Activated CD4-positive, alpha-beta T cell treated with anti-CD3 and anti-CD28 coated beads, Interleukin-2, Interleukin-4, amounts not matched to agents 100 ng/mL and 50 ng/mL, durations not matched to agents 16 hours and 8 hours (primary cell): ENCODE measurements at places on chromosomes 4 and X.

- DNase-seq, result no peak
Observed at GRCh38 chrX:21911481-21911880, 29.0 kb upstream of the SMS start.

DNA sequence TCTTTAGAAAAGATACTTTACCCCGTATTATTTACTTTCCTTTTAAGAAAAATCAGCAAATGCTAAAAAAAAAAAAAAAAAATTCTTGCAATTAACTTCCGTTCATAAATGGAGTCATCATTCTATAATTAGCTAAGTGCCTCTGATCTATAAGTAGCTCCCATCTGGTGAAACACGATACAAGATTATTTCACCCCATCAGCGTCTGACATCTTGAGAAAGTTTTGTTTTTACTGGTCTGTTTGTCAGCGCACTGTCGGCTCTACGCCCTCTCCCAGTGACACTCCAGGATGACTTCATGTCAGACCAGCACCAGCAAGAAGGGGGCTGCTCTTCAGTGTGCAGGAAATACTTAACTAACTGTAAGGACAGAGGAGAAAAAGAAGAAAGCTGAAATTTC, 108.3 kb downstream of the AFAP1 start:
- DNase-seq, result peak; percentile 74

GRCh38 chr4:83171436-83172039, 57.0 kb upstream of the PLAC8 start:
- no peak for DNase-seq

- DNase-seq, result no peak
Observed at GRCh38 chrX:63513825-63514568, 162.9 kb upstream of the SPIN4 start.

DNA sequence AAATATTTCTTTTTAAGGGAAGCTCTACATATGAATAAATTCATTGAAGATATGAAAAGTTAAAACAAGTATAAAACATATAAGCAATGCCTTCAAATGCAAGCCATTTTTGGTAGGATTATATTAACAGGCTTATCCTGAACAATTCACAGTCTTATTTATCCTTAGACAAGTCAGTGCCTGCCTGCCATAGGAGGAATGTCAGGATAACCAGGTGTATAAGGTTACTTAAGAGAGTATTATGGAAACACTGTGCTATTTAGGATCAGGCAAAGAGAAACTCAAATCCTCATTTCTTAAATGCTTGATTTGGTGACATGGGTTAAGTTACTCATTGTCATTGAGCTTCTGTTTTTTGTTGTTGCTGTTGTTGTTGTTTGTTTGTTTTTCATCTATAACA, 2029.9 kb upstream of the AGA start:
- DNase-seq, result no peak

DNA sequence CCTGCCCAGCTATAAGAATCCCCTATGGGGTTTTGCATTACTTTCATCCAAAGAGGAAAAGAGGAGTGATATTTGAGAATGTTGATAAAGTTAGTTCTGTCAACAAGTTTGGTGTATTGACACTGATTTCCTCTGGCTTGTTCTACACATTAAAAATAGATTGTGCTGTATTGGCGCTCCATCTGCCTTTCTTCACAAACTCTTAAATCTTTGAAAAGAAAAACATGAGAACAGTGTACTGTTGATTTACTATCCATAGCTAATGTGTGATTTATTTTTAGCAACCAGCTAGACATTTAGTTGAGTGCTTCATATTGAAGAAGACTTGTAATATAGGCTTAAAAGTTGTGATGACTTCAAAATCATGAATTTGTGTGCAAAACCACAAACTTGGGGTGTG, 261.2 kb upstream of the ANKRD50 start:
- DNase-seq, result no peak

DNA sequence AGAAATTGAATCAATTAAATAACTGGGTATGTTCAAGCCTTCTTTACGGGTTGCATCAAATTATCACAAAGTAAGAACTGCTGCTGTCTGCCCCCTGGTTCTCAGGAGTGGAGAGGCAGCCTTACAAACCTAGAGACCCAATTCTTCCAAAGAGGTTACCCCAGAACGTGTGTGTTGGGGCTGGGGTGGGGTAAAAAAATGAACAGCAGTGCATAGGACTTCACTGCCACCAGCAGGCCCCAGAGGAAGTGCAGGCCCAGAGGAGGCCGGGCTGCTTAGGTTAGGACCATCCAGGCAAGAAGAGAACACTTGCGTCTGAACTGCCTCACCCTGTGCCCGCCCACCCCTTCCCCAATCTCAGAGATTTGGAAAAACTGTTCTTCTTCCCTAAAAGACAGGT, 1.5 kb upstream of the NWD2 start:
- DNase-seq, result no peak

- DNase-seq, result no peak
Observed at GRCh38 chr4:27020203-27020602, 159.6 kb downstream of the STIM2 start.

DNA sequence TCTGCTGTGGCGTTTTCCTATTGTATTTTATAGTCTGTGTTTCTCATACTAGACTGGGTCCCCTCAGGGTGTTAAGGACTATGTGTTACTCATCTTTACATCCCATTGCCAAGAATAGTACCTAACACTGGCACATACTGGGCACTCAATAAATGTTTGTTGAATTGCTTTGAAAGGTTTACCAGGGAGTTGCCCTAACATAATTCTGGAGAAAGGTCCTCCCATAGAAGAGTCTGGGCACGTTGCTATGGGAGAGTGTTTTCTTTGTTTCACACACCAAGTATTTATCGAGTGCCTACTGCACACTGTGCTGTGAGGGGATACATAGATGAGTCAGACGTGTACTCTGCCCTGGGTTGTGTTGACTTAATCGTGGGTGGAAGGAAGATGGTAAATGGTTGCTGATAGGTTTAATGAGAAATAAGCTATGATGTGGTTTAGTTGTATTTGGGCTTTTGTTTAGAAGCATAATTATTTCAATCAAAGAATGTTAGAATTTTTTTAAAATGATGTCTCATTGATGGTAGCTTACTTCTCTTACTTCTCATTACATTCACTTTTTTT, 42.9 kb downstream of the AFF1 start:
- peak; percentile 73 for DNase-seq

GRCh38 chr4:65580551-65580950, 89.7 kb downstream of the EPHA5 start:
- DNase-seq, result no peak

DNA sequence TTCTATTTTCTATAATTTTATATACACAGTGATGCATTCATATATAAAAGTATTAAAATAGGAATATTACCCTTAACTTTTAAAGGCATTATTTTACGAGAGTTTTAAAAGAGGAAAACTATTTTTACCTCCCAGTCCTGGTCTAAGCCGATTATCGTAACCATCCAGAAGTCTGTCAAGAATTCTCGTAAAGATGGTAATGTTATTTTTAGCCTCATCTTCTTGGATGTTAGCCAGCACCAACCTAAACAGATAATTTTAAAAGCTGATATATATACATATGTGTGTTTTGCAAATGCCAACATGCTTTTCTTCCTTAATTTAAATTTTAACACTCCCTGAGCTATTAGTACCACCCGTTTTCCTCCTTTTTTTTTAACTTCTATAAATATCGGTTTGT, 4.0 kb downstream of the GABRA2 start:
- no peak for DNase-seq

GRCh38 chrX:38379088-38379487, 26.7 kb downstream of the OTC start:
- no peak for DNase-seq

- DNase-seq, result peak; percentile 4
Observed at GRCh38 chr4:101019313-101019712, 328.0 kb downstream of the PPP3CA start.

DNA sequence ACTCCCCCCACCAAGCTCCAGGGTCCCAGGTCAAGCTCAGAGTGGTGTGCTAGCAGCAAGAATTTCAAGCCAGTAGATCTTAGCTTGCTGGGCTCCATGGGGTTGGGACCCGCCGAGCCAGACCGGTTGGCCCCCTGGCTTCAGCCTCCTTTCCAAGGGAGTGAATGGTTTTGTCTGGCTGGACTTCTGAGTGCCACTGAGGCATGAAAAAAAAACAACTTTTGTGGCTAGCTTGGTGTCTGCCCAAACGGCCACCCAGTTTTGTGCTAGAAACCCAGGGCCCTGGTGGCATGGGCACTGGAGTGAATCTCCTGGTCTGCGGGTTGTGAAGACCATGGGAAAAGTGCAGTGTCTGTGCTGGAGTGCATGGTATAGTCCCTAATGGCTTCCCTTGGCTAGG, 82.6 kb downstream of the NBDY start:
- DNase-seq, result no peak

GRCh38 chr4:76737771-76738085, 160.2 kb downstream of the SOWAHB start:
- DNase-seq, result no peak

- DNase-seq, result no peak
Observed at GRCh38 chrX:19836337-19836736, 51.1 kb downstream of the SH3KBP1 start.

DNA sequence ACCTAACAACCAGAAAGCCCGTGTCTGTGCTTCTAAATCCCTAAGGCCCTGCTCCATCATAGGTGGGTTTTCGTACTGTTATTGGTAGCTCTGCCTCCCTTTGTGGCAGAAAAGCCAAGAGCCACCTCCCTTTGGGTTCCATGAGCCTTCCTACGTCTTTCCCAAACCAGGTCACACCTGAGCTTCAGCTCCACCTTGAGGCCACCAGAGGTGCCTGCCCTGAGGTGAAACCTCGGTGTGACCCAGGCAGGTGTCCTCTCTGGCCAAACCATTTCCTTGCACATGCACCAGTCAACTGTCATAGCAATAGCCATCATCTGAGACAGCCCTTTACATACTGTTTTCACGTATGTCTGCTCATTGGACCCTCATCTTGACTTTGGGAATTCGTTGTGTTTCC, 188.0 kb upstream of the RBPJ start:
- no peak for DNase-seq

DNA sequence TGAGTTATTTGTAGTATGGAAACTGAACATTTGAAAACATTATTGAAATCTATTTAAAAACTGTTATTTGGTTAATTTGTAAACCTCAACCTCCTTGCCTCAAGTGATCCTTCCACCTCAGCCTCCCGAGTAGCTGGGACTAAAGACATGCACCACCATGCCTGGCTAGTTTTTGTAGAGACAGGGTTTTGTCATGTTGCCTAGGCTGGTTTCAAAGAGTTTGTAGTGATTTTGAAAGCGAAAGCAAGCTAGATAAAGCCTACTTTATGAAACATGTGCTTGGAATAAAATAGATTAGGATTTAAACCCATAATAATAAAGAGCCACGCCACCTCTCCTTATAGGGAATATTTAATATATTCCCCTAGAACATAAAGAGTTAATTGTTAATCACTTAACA, 23.5 kb downstream of the ARSJ start:
- DNase-seq, result peak; percentile 2

DNA sequence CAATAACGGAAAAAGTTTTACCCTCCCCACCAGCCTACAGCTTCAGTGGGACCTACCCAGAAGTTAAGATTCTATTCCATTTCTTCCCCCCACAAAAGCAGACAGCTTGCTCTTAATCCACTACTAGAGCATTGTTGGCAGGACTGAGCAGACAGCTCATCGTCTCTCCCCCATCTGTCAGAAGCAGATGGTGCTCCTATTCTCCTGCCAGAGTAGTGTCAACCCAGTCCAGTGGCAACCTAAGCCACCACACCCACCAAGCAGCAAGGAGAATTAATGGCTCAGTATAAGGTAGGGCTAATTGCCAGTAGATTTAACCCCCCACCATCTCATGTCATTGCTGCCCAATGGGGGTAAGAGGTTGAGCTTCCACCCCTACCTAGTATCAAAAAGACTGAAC, 62.0 kb downstream of the AWAT2 start:
- DNase-seq, result no peak

DNA sequence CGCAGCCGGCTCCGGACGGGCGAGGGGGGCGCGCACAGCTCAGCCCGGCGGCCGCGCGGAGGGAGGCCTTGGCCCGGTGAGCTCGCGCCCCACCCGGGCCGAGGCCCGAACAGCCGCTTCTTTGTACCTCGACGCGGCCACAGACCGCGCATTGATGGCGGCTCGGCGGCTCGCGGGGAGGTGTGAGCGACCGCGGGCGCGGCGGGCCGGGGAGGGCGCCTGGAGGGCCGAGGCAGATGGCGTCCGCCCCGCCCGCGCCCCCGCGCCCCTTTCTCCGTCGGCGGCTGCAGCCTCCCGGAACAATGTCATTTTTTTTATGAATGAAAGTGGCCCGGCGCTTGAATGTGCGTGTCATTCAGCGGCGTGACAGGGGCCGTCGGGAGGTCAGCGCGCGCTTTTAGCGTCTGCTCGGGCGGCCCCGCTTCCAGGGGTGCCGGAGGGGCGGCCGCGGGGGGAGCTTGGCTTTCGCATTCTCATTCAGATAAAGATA, 1.8 kb downstream of the FGFR3 start:
- no peak for DNase-seq
